Fibroblast of skin of right quadriceps (primary cell): ENCODE measurements at places on chromosomes 5 and 9.

- peak; percentile 1 for DNase-seq
These were observed 399.8 kb downstream of the OSTF1 start for GRCh38 chr9:75487856-75488718.

- peak; percentile 100 for DNase-seq
These were observed 648.5 kb upstream of the WWC1 start for GRCh38 chr5:167642779-167643517.

- no peak for DNase-seq
These were observed 64.2 kb upstream of the PRSS3 start for GRCh38 chr9:33731142-33731541.

GRCh38 chr9:111016426-111017045 lies 21.7 kb downstream of the LPAR1 start:
- peak; percentile 65 for DNase-seq

- DNase-seq = no peak
These were observed 26.7 kb upstream of the ZNF300 start for GRCh38 chr5:150931368-150931965.
